ENCODE measurements at places on chromosomes 11 and 22.
A peak's percentile ranks its signal among the peaks of the same experiment; 100 is the strongest.

GRCh38 chr11:74453373-74453975 lies 13.9 kb downstream of the KCNE3 start:
- peak; percentile 11 for DNase-seq

GRCh38 chr11:83235825-83236224 lies 42.3 kb downstream of the ANKRD42 start:
- DNase-seq: no peak

- DNase-seq: no peak
Measured at GRCh38 chr11:23556163-23556750, 696.0 kb upstream of the CCDC179 start.

- DNase-seq: no peak
Measured at GRCh38 chr11:118524757-118525470, 2.4 kb upstream of the TTC36 start.

DNA sequence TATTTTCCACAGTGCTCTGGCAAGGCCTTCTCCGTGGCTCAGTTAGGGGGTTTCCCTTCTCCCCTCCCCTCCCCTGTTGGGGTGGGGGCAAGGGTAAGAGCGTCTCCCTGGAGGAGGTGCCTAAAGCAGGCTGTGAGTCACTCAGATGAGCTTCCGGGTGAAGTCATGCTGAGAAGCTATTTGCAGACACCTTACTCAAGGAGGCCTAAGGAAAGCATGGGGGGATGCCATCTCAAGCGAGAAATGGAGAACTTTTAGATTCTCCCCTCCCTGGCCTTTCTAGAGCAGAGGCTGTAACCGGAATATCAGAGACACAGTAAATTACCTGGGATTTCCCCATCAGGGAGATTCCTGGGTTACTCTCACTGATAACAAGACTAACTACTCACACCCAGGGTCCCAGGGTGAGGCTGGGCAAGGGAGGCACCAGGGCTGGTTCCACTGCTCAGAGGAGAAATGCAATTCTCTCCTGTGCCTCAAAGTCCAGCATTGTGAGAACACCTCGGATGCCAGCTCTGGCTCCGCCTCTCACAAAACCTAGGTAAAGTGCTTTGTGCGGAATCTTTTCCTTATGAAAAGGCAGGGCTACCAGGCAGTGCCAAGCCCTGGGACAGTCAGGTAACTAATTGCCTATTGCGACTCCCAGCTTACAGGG lies 123.6 kb downstream of the ABTB2 start:
- peak; percentile 35 for DNase-seq

GRCh38 chr11:1825039-1825740 lies 9.6 kb upstream of the SYT8 start:
- DNase-seq: no peak

DNA sequence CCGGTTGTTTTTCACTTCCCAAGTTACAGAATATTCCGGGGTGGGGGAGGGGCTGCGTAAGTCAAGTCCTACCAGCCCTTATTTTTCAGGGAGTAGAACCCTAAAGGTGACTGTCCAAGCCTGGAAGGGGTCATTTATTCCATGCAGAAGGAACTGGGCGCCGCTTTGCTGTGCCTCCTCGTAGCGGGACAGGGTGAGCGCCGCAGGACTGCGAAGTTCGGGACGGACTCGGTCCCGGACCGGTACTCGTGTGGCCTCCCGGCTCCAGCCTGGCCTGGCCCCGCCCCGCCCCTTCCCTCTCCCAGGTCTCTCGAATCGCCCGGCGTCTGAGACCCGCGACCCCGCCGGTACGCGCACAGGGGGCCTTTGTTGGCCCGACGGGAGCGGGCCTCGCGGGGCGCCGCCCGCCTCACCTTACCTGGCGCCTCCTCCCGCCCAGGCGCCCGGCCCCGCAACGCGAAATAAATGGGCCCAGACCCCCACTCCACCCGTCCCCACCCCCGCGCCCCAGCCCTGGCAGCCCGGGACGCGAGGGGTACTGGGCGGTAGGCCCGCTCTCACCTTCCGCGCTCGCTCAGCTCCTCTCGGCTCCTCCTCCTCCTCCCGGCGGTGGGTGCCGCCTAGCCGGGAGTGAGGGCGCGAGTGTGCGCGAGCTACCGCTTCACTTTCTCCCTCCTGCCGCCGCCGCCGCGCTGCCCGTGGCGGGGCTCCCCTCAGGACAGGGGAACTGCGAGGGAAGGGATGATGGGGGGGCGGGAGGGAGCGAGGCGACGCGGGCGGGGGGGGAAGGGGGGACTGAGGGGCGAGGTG lies 698 bp downstream of the PAK1 start:
- peak; percentile 17 for DNase-seq

DNA sequence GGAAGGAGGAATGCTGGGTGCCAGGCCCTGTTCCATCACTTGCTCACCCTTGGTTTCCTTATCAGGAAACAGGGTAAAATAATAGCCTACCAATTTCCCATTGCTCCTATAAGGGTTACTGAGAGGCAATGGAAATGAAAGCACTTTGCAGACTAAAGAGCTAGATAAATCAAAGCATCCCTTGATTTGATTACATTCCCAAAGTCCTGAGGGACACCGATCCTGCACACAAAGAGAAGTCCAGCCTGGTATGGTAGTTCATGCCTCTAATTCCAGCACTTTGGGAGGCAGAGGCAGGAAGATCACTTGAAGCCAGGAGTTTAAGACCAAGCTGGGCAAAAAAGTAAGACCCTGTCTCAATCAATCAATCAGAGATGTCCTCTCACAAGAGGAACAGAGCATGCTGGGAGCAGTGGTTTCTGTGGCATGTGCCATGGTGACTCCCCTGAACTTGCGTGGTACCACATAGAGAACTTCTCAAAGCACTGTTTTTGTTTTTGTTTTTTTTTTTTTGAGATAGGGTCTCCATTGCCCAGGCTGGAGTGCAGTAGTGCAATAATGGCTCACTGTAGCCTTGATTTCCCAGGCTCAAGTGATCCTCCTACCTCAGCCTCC lies 10.7 kb downstream of the TBC1D10A start:
- no peak for DNase-seq

GRCh38 chr22:37545703-37546436 lies 14.4 kb upstream of the CDC42EP1 start:
- no peak for DNase-seq

DNA sequence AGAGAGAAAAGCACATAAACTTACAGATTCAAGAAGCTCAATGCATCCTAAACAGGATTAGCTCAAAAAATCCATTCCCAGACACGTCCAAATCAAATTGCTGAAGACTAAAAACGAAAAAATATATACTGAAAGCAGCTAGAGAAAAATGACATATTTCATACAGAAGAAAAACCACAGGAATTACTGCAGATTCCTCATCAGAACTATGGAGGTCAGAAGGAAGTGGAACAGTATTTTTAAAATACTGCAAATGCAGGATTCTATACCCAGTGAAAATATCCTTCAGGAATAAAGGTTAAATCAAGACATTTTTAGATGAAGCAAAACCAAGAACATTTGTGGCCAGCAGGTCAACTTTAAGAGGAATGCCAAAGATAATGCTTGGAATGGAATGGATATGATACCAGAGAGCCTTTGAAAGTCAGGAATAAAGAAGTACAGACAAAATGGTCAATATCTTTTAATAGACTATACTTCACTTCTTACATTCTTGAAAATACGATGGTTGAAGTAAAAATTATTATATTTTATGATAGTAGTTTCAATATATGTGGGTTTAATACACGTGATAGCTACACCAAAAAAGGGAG lies 352.9 kb downstream of the CTTN start:
- no peak for DNase-seq

- DNase-seq: no peak
Measured at GRCh38 chr11:90100431-90100830, 14.7 kb downstream of the UBTFL1 start.

DNA sequence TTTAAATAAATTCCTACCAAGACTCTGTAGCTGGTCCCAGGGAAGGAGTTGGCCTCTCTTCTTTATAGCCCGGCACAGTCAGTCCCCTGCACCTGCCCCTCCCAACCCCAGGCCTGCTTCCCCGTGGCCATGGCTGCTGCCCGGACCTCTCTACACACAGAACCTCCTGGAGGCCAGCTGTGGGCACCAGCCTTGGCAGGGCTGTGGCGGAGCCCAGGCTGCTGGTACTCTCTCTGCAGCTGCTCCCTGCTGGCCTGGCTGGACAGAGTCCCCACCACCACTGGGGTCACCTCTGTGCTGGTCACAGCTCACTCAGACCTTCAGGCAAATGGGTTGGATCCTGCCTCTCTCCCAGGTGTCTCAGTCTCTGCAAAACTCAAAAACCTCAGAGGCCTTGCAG lies 69.3 kb downstream of the LRP5 start:
- no peak for DNase-seq

DNA sequence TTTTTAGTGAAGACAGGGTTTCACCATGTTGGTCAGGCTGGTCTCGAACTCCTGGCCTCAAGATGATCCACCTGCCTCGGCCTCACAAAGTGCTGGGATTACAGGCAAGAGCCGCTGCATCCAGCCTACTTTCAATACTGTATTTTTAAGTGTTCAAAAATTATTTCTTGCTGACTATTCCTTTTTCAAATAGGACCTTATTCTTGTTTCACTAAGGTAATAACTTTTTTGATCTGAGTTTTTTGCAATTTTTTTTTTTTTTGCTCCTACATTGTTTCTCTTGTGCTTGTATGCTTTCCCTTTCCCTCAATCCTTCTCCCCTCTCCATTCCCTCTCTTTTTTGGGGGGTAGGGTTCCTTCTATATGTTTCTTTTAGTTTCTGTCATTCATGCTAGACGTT lies 73.1 kb downstream of the FAM168A start:
- DNase-seq: no peak
